Naive thymus-derived CD8-positive, alpha-beta T cell (primary cell): ENCODE measurements at places on chromosomes 16 and 17.

DNA sequence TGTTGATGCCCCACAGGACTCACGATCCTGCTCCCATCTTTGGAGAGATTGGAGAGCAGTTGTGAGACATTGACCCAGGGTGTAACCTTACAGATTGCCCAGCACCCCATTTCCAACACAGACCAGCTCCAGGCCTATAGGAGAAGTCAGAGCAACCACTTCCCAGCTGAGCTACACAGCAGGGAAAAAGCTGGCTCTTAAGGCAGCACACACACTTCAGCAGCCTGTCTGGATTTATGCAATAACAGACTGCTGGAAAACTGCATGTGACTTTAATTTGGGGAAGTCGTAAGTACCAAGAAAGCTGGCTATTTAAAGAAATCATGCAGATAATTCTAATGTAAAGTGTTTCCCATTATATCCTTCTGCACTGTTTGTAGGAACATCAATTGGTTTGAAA, 30.8 kb downstream of the NOG start:
- no peak for DNase-seq

DNA sequence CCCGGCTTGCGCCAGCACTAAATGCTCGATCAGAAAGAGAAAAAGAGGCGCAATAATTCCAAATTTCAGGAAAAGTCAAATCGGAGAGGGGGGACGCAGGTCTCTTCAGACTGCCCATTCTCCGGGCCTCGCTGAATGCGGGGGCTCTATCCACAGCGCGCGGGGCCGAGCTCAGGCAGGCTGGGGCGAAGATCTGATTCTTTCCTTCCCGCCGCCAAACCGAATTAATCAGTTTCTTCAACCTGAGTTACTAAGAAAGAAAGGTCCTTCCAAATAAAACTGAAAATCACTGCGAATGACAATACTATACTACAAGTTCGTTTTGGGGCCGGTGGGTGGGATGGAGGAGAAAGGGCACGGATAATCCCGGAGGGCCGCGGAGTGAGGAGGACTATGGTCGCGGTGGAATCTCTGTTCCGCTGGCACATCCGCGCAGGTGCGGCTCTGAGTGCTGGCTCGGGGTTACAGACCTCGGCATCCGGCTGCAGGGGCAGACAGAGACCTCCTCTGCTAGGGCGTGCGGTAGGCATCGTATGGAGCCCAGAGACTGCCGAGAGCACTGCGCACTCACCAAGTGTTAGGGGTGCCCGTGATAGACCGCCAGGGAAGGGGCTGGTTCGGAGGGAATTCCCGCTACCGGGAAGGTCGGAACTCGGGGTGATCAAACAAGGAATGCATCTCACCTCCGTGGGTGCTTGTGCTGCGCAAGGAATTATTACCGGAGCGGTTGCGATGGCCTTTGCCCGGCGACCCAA, 4.0 kb upstream of the DLX4 start:
- DNase-seq: peak; percentile 38

DNA sequence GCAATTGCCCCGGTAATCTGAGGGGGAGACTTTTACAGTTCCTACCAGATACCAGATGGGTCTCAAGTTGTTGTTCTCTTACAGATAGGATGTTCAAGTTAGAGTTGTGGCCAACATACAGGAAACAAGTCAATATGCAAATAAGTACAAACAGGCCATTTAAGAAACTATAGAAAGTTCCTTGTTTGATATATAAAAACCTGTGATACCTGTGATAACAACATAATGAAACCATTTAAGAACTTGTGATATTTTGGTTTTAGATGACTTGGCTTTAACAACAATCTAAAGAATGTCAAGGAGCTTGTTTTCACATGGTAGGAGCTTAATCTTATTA, 16.8 kb downstream of the CDR2 start:
- no peak for DNase-seq

GRCh38 chr17:41018541-41018940, 8.5 kb downstream of the KRTAP1-5 start:
- DNase-seq: no peak

GRCh38 chr16:46748775-46749705, 896 bp upstream of the MYLK3 start:
- DNase-seq: no peak

GRCh38 chr17:62189377-62189776, 124.3 kb upstream of the MED13 start:
- DNase-seq: no peak

DNA sequence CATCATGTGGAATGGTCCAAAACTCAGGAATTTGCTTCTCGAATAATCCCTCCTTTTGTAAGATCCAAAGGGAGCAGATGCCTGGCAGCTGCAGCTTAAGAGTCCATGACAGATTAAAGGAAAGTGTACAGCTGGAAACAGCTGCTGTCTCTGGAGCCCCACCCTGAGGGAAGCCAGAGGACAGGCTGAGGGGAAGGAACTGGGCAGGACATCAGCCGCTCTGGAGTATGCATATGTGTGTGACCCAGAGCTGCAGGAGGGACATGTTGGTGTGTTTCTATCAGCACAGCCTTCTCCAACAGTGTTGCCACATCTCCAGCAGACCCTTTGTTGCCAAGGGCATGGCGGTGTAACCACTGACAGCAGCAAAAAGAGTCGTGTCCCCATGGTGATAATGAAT, 46.2 kb downstream of the CYB561 start:
- no peak for DNase-seq

DNA sequence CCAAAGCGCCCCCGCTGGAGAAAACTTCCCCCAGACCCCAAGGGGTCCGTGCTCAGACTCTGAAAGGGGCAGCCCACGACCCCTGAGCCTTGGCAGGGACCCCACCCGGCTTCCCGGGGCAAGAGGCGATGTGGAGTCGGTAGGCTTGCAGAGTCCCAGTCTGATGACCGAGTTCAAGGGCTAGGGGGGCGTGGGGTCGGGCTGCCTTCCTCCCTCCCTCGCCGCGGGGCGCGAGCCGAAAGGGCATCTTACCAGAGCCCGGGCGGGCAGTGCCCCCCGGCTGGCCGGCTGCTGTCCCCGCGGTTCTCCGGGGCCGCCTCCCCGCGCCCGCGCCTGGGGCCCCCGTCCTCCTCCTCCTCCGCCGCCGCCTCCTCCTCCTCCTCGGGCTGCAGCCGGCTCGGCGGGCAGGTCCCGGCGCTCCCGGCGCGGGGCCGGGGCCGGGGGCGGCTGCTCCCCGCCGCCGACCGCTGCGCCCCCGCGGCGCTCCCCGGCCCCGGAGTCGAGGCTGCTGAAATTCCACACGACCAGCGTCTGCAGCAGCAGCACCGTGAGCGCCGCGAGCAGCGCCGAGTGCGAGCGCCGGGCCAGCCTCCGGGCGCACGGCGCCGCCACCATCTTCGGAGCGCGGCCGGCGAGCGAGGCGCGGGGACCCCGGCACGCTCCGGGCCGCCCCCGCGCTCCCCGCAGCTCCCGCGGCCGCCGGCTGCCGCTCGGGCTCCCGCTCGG, 415 bp downstream of the XYLT1 start:
- DNase-seq: no peak

DNA sequence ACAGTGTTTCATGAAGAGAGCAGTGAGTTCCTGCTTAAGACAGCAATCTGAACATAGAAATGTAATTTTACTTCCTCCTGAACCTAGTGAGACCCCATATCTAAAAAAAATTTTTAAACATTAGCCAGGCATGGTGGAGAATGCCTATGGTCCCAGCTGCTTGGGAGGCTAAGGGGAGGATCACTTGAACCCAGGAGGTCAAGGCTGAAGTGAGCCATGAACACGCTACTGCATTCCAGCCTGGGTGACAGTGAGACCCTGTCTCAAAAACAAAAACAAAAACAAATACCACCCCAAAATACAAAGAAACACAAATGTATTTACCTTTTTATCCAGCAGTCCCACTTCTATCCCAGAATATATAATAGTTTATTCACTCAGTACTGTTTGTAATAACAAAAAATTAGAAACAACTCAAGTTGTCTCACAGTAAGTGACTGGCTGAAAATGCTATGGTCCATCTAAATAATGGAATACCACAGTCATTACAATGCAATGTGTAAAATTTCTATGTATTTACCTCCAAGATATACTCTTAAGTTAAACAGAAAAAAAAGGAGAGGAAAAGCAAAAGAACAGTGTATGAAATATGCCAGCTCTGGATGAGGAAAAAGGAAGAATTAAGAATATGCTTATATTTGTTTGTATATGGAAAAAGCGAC, 16.3 kb downstream of the CFDP1 start:
- DNase-seq: no peak

GRCh38 chr17:80523054-80523744, 21.4 kb upstream of the RPTOR start:
- DNase-seq: no peak

GRCh38 chr17:30605523-30605922, 128.3 kb downstream of the GOSR1 start:
- no peak for DNase-seq

DNA sequence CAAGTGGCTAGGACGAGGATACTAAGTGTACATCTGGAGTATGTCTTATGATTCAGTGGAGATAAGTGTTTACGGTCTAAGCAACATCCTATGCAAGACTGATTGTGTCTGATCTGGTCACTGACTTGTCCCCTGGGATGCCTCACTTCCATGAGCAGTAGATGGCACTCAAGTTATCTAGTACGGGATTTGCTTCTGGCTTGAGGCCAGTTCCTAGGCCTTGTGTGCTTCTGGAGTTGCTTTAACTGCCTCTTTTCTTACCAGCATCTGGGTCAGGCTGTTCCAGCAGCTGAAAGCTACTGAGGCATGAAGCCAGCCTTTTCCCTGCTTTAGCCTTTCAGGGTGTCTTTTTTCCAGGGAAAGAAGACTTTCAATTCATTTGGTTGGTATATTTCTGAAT, 23.0 kb downstream of the SUPT6H start:
- DNase-seq: no peak

- DNase-seq: no peak
Observed at GRCh38 chr16:87855852-87856715, 13.2 kb downstream of the SLC7A5 start.

DNA sequence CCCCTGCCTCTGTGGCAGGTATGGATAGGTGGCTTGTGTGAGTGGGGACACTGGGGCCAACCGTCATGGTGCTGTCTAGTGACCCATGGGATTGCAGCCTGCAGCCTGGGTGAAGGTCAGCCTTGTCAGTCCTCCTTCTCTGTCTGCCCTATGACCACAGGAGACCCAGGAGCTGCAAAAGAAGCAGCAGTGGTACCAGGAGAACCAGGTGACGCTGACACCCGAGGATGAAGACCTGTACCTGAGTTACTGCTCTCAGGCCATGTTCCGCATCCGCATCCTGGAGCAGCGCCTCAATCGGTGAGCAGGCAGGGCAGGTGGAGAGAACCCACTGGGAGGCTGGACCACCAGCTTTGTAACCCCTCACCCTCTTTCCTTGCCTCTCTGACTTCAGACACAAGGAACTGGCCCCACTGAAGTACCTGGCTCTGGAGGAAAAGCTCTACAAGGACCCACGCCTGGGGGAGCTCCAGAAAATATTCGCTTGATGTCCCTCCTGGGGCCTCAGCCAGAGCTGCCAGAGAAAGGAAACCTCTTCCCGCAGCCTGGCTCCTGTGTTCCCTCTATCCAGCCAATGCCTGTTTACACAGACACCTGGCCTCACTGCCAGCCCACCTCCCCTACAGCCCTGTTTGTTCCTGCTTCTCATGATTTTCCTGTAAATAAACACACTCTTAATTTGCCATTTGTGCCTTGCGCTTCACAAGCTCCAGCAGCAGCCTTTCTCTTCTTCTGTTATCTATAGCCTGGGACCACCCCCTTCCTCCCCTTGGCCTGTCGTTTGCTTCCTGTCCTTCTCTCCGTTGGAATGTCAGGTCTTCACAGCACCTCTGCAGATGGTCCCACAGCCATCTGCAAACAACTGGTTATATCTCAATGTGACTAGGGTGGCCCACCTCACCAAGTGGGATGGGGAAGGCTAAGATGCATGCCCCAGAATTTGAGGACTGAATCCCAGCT, 4.5 kb upstream of the KATNB1 start:
- no peak for DNase-seq

- no peak for DNase-seq
Observed at GRCh38 chr16:86343027-86343795, 167.1 kb upstream of the FOXF1 start.

GRCh38 chr16:24753000-24753399, 23.5 kb downstream of the TNRC6A start:
- DNase-seq: no peak

DNA sequence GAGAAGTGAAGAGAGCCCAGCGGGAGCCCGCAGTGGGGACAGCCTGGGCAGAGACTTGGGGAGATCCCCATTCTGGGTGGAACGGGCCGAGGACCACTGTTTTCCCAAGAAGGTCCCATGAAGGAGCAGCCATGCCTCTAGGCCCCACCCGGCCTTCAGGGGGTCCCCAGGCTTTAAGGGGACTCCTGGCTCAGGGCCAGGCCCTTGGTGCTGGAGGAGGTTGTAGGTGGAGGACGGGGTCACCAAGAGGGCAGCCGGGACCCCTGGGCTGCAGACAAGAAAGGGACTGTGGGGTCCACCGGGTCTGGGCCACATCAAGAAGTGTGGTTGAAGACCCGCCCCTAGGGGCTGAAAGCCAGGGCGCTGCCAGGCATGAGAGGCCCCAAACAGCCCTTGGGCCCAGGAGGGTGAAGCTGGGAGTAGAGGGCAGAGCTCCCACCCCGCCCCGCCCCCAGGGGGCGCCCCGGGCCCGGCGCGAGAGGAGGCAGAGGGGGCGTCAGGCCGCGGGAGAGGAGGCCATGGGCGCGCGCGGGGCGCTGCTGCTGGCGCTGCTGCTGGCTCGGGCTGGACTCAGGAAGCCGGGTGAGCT, at the start of gene PRSS21:
Gene PRSS21, plus strand, starts transcription at position 487 of the 589 bp plus-strand sequence. Its CDS starts 32 bp downstream, at position 519.
- DNase-seq: no peak

DNA sequence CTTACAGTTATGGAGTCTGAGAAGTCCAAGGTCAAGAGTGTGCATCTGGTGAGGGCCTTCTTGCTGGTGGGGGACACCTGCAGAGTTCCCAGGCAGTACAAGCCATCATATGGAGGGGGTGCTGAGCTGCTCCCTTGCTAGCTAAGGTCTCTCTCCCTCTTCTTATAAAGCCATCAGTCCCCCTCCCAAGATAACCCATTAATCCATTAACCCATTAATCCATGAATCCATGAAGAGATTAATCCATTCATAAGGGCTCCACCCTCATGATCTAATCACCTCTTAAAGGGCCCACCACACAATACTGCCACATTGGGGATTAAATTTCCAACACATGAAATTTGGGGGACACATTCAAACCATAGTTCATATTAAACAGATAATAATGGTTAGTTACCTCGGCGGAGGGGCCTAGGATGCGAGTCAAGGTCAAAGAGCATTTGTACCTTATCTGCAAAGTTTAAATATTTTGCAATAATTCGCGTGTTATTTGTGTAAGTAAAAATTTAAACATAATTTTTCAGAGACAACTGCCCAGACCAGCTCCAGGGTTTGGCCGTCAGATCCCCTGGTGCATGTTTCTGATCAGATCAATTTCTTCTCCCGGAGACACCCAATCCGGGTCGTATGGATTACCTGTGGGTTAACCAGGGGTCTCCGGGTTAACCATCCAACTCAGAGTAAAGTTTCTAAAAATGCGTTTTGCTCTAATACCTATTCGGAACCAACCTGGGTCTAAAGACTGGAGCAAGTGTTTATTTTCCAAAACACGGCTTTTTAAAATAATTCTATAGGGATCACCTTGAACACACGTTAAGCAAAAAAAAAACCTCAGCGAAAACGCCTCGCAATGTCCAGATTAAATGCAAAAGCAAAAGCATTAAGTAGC, 740 bp upstream of the POLR3E start:
- no peak for DNase-seq

GRCh38 chr16:67026570-67026969, 2.4 kb upstream of the CBFB start:
- DNase-seq: no peak
